ENCODE measurements at places on chromosomes 13 and 19.

DNA sequence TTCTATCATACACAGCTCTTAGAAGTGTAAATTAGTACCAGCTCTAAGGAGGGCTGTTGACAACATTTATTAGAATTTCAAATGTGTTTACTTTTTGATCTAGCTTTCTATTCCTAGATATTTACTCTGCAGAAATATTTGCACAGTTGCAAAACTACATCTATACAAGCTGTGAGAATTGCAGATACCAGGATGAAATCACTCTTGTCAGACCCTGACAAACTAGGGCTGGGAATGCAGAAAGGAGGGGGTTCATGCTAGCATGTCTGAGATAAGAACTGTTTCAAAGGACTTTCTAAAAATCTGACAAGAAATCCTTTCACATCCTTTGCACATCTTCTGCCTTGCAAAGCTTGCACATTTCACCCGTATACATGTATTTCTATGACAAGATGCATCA is 11.8 kb upstream of the PABPC3 start:
- no peak for DNase-seq

DNA sequence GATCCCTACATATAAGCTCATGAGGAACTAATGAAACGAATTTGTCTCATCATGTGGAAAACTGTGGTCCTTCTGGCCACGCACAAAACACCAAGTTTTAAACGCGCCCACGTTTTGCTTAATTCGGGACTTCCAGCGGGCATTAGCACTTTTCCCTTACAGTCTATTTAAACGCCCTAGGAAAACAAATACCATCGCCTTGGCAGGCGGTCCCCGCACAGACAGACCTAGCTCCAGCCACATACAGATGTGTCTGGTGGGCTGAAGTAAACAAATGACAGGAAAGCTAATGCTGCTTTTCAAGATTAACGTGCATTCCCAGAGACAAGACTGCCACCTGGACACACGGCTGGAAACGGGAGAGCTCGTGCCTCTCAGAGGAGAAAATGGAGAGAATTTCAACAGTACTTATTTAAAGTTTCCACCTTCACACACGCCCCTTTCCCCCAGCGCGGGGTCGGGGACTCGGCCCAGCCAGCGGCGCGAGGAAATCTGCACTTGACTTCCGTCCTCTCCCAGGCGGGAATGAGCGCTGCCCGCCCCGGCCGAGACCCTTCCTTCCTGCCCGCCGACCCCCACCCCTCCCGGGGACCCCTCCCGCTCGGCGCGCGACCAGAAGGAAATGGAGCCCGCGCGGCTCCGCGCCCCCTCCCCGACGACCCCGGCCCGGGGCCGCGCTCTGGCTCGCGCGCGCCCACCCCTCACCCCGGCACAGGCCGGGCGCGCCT is 931 bp downstream of the USP12 start:
- DNase-seq, result peak; percentile 38

DNA sequence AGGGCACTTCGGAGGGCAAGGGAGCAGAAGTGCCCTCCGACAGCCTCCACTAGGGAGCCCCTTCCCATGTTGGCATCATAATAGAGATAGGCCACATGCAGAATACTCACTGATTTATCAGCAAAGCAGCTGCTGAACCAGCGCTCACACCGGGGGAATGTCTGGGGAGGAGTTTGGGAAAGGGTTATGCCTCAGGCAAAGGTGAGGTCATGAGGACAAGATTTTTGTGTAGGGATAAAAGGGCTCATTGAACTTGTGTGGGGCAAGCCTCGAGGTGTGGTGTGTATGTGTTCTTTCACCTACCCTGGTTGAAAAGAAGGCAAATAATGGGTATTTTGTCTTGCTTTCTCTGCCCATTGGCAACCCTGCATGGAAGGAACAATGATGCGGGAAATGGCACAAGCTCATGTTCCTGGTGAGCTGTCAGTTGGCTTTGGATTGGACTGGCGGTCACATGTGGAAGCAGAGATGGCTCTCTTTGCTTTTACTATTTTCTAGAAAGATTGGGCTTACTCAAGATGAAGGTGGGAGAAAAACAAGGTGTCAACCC is 39.1 kb upstream of the SLC7A9 start:
- peak; percentile 5 for DNase-seq

DNA sequence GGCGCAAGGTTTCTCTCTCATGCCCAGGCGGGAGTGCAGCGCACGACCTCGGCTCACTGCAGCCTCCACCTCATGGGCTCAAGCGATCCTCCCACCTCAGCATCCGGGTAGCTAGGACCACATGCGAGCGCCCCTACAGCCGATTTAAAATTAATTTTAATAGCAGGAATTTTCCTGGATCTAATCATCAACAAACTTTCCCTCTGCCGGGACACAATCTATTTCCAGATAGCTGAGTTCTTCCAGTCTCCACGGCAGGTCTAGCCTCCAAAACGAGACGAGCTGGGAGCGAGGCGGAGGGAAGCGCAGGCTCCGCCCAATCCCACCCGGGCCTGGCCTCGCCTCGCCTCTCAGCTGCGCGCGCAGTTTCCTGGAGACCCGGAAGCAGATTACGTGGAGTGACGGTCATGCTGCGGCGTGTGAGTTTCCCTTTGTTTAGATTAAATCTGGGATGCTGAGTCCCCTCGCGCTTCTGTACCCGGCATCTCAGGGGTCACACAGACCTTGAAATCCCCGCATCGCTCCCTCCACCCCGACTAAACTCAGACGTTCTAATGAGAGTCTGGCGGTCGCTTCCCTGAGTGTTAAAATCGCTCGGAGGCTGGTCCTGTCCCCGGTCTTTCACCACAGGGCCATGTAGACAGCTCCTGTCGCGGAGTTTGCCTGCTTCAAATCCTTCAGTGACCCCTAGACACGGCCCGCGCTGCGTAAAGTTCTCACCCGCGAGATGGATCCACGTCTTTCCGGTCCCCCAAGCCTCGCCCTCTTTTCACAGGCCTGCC is at the start of gene ZNF880:
Gene ZNF880 (plus strand): TSS at position 365 of the 782 bp plus-strand sequence. CDS start 43 bp downstream, at position 408.
- peak; percentile 73 for DNase-seq

GRCh38 chr13:32587011-32587810 is 959 bp downstream of the PDS5B start:
- peak; percentile 55 for DNase-seq

GRCh38 chr13:44713788-44714469 is 137.8 kb upstream of the TSC22D1 start:
- peak; percentile 88 for DNase-seq

DNA sequence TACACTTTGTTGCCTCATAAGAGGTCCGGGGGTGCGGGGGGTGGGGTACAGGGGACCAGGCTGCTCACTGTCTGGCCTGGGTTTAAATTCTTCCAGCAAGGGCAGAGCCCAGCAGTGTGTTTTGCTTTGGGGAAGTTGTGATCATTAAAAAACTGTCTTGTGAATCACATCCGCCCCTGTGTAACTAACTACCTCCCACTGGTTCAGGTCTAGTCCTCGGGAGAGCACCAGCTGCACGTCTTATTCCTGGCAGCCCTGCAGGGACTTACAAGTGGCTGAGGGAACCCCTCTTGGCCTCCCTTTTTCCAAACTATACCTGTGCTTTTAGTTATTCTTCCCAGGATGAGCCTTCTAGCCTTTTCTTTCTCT is 127.5 kb downstream of the SIPA1L3 start:
- DNase-seq, result no peak

DNA sequence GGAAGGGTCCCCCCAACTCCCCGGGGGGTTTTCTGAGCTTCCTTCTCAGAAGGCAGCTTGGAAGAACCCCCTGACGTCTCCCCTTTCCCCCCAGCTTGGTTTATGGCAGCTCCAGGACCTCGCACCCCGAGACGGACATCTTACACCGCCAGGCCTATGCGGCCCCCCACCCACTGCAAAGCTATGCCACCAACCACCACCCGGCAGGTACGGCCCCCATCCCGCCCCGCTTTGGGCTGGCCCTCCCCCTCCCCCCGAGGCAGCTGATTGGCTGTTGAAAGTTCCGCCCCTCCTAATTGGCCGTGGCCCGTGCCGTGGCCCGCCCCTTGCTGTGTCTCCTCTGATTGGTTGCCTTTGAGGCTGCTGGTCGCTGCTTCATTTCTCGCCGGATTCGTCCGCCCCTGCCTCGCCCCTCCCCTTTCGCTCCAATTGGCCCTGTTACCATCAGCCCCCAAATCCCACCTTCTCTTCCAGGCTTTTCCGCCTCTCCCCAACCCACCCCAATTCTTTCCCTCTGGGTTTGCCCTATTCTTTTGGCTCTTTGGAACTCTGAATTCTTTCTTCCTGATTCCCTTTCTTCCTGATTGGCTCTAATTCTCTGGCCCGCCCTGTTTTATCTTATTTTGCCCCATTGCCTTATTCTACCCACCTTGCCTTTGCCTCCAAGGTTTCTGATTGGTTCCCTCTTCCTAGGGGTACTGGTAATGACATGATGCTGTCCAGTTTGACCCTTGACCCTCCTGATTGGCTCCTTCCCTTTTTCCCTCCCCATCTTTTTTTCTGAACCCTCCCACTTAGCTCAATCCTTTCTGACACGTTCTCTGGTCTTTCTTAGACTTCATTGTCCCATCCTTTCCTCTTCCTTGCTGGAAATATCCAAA is 2.5 kb downstream of the PRR12 start:
- peak; percentile 95 for DNase-seq

- no peak for DNase-seq
Observed at GRCh38 chr19:12843999-12844732, 5.9 kb downstream of the MAST1 start.

- no peak for DNase-seq
Observed at GRCh38 chr13:24606486-24607170, 73.6 kb upstream of the ATP12A start.

GRCh38 chr19:13599681-13600080 is 93.4 kb upstream of the CACNA1A start:
- DNase-seq, result no peak

- DNase-seq, result no peak
Observed at GRCh38 chr19:33225458-33225926, at the start of gene SLC7A10. TSS of gene SLC7A10 (minus strand) at chr19:33225850. CDS start at chr19:33225703, 147 bp downstream.

DNA sequence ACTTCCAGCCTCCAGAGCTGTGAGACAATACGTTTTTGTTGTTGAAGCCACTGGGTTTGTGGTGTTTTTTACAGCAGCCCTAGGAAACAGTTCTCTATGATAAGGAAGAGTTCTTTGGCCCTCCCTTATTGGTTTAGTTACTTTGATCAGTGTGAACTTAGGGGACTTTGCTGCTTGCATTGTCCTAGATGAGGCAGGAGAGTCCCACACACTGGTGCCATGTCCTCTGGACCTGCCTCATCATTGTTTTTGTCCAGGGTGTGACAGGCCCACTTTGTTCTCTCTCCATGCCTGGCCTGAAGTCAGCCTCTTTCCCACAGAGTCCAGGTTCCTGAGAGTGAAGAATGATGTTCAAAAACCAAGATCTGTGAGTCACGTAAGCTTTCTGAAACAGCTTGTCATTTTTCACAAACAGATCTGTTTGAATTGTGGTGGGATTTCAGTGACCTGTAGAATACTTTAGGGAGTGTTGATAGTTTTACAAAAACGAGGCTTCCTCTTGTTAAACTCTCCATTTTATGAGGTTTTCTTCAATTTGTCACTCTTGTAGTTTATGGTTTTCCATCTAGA is 63.8 kb downstream of the ING1 start:
- DNase-seq, result no peak

- DNase-seq, result no peak
Observed at GRCh38 chr13:114155320-114155719, 22.9 kb upstream of the RASA3 start.

GRCh38 chr13:65292488-65292901 is 1937.6 kb downstream of the PCDH9 start:
- peak; percentile 33 for DNase-seq

DNA sequence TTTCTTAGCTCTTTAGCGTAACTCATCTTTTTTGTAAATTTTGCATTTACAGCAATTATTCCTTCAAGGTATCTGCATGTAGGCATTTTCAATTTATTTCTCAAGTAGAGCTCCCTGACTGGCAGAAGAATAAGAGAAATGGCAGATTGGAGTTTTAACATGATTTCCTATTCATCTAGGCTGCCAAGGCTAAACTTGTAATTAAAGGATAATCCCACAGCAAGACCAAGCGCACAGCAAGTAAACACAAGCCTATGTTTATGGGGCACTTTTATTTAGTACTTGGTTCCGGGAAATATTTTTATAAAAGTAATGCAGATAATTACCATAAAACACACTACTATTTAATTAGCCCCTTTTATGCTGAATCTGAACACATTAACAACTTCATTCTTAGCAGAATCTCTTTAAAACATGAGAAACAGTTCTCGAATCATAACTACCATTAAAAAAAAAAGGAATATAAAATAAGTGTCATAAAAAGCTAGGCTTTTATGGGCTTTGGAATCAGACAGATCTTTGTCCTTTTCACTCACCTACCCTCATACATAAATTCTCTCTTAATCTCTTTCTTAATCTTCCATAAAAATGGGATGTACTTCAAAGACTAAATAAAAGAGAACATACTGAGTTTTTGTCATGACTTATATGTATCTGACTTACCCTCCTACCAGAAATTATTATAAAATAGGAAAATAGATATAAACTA is 961.6 kb upstream of the MIR17HG start:
- no peak for DNase-seq

- DNase-seq, result no peak
Observed at GRCh38 chr13:99686157-99686572, 184.9 kb downstream of the TM9SF2 start.

DNA sequence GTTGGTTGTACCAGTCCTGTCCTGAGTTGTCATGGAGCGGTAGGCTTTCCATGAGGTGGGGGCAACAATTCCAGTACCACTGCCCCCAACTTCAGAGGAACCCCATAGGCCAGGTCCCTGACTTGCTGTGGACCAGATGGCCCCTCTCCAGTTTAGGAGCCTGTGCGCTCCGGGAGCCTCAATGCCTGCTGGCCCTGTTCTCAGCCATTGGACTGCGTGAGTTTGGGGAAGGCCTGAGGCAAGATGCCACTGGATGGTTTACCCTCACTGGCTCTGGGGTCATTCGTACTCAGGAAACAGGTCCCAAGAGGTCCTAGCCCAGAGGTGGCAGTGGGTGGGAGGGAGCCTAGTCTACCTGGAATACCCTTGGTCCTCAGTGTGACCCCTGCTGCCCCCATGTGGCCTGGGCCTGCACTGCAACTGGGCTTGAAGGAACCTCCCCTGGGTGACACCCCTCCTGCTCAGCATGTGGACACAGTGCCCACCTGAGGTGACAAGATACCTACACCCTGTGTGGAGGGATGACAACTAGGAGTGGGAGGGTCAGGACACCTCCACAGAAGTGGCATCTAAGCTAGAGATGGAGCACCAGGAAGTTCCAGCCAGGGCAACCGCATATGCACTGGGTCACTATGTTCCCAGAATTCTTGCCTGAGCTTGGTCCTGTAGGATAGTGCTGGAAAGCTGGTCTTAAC is 6.0 kb upstream of the PRR19 start:
- peak; percentile 76 for DNase-seq

DNA sequence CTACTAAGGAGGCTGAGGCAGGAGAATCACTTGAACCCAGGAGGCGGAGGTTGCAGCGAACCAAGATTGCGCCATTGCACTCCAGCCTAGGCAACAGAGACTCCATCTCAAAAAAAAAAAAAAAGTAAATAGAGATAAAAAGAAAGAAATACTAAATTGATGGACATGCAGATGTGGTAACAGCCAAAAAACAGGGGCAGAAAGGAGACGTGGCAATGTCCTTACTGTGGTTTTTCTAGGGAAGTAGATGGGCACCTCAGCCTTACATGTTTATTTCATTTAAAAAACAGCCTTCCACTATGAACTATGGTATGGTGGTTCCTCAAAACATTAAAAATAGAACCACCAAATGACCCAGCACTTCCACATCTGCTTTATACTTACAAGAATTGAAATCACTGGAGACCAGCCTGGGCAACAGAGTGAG is 6.5 kb upstream of the EIF3G start:
- no peak for DNase-seq

GRCh38 chr13:79187917-79188690 is 218.0 kb downstream of the RBM26 start:
- DNase-seq, result no peak
